GM04504 (cell line): ENCODE measurements at places on chromosomes 3 and 15.

DNA sequence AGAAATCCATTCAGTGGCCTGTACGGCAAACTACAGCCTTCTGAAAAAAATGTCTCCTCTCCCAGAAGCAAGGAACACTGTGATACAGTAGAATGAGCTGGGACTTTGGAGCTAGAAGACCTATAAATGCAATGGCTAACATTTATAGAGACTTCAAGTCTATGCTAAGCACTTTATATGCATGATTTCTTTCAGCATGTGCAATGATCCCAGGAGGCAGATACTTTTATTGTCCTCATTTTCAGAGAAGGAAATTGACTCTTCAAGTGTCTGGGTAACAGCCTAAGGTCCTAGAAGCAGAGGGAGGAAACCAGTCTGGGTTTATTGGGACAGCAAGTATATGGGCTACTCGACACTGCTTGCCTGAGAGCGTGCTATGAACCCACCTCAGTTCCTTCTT, 140.9 kb downstream of the ALDH1A2 start:
- DNase-seq: no peak

- no peak for DNase-seq
Observed at GRCh38 chr3:56126632-56127031, 341.6 kb downstream of the ERC2 start.

DNA sequence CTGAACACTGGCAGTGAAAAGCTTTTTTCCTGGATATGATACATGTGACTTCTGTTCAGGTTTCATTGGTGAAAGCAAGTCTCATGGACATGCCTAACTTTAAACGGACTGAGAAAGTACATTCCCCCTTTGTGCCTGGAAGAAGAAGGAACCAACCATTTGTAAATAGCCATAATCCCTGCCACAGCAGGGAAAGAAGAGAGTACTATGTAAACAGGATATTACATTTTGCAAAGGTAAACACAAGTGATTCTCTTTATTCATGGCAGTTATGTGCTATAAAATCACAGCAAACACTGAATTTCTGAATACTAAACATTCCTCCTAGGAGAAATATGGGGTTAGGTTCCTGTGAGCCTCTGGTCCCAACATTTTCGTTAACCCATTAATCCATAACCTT, 46.8 kb downstream of the PRICKLE2 start:
- DNase-seq: no peak

DNA sequence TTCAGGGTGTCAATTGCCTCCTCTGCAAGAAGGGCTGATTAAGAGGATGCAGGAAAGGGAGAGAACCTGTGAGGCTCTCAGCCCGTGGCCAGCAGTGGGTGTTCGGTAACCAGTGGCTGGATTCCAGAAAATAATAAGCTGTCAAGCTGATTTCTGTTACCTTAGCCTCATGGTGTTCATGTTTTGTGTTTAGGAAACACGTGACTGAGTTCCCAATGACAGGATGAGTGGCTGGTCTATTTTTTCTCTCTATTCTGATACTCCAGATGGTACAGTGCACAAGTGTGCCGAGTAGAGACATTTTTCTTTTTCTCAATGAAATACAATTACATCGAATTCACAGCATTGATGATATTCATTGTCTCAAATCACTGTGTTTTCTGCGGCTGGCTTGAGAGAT, 43.6 kb downstream of the EDEM1 start:
- DNase-seq: no peak

DNA sequence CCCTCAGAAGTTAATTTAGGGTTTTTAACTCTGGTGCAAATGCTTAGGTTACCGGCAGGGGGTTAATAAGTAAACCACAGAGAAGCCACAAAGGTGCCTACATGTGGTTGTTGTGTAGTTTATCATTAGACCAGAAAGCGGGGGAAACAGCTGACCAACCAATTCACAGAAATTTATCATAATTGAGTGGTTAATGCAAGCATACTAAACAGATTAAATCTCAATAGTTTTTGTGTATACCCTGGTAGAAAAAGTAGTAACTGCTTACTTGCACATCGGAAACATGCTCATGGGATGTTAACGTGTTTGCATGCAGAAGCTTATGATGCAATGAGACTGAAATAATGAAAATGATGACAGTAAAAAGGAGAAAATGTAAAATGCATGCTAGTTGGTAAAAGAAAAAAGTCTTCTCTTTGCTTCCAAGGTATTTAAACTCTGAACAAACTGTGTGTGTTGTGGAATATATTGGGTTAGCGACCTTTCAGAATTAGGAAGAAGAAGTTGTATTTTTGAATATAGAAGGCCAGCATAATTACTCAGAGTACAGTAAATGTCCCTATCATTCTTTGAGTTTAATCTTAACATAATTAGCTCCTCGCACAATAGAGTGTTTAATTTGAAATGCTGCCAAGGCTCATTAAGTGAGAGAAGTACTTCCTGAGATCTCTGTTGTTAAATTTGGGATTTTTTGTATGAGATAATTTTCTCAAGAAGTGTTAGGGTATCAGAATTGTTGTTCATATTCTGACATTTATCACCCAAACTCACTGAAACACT, 316.2 kb downstream of the PTPRG start:
- no peak for DNase-seq

DNA sequence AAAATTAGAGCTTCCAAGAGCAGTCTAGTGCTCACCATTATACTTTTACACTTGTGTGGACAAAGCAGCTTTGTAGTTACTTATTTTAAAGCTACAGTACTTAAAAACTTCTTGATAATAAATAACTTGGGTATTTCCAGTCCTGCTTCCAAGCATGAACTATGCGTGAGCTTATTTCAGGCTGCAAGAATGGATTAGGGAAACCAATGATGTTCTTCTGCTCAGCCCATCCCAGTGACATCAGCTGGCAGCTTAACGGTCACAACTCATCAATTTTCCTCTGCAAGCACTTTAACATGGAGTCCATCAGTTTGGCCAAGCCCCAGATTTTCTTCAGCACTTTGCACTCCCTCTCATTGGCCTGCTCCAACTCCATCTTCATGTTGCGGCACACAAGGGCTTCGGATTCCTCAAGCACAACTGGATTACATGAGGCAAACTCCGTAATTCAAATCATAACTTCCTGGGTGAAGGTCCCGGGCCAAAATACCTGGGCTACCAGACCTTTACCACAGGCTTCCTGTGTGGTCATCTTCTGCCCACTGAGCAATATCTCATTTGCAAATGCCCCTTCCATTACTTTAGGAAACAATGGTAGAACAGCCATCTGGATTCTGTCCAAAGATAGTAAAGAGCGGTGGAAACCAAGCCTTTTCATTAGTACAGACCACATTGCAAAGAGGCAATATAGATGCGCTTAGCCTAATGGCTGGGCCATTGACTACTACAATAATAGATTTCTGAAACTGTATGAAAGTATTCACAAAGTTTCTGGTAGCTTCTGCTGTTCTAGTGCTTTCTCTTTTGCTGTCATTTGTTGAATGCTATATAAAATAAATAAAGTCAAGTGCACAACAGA, 87.5 kb upstream of the DAZL start:
- DNase-seq: no peak

- DNase-seq: no peak
Observed at GRCh38 chr15:95302809-95303208, 1027.7 kb upstream of the NR2F2 start.

DNA sequence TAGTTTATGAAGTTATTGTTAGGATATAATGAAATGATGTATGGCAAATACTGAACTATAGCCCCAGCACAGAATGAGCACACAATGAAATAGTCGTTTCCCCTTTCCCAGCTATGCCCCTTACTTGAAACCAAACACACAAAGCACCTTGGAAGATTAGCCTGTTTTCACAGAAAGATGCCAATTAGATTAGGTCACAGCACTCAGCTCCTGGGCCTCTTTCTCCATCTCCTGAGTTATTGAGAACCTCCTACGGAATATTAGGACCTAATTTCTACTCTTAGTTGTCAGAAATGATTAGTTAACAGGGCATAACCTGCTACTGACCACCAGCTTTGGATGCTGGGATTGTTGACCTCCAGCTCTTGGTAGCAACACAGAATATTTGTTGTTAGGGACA, 269.4 kb upstream of the ROPN1 start:
- DNase-seq: no peak

DNA sequence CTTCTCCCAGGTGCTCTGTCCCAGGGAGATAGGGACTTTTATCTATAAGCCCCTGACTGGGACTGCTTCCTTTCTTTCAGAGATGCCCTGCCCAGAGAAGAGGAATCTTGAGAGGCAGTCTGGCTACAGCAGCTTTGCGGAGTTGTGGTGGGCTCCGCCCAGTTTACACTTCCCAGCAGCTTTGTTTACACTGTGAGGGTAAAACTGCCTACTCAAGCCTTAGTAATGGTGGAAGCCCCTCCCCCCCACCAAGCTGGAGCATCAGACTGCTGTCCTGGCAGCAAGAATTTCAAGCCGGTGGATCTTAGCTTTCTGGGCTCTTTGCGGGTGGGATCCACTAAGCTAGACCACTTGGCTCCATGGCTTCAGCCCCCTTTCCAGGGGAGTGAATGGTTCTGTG, 253.8 kb upstream of the ARL6 start:
- DNase-seq: no peak

DNA sequence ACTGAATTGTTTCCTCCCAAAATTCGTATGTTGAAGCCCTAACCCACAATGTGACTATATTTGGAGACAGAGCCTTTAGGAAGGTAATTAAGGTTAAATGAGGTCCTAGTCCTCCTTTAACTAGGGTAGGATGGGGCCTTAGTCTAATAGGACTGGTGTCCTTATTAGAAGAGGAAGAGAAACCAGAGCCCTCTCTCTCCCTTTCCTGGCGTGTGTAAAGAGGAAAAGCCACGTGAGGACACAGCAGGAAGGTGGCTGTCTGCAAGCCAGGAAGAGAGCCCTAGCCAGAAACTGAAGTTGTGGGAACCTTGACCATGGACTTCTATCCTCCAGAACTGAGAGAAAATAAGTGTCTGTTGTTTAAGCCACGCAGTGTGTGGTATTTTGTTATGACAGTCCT, 94.3 kb downstream of the OXNAD1 start:
- no peak for DNase-seq

DNA sequence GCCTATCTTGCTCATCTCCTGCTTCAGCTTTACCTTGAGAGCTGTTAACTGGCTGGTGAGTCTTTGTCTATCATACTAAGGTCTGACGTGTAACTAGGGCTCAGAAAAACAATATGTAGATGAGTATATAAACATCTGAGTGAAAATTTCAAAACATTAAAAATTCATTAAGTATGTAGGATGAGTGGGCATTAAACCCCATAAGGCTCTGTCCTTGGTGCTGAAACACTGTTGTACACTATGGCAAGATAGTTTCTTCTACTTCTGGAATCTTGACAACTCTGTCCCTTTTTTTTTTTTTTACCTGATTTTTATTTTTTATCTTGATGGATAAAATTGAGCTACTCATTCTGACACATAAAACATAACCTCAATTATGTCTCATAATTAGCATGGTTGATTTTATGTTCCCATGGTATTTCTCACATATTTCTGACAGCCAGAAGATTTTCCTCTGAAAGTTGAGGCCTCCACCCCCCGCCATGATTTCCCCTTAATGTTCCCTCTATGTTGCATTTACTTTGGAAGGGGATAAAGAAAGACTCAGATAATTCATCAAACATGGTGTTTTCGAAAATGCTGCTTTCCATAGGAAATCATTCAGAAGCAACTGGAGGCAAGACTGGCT, 54.3 kb downstream of the DGKG start:
- DNase-seq: no peak

DNA sequence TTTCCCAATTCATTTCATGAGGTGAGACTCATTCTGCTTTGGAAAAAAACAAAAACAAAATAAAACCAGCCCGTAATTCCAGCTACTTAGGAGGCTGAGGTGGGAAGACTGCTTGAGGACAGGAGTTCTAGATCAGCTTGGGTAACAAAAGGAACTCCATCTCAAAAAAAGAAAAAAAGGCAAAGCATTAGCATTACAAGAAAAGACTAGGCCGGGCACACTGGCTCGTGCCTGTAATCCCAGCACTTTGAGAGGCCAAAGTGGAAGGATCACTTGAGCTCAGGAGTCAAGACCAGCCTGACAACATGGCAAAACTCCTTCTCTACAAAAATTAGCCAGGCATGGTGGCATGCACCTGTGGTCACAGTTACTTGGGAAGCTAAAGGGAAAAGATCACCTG, 33.9 kb downstream of the TRPM7 start:
- no peak for DNase-seq

GRCh38 chr3:102748646-102749045, 313.8 kb downstream of the ZPLD1 start:
- DNase-seq: no peak
